ENCODE measurements at places on chromosomes 6 and 20.

DNA sequence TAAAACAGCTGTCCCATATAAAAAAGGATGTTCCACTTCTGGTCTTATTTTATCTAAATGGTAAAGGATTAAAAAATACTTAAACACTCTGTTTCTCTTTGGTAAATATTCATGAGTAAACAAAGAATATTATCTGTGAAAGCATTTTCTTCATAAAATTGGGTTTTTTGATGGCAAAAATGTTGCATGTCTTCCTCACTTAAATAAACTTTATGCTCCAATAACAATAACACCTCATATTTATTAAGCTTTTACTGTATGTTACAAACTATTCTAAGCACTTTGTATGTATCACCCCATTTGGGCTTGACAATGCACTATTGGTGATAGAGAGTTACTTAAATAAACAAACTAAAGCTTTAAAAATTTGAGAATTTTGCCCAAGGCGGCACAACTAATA lies 91.9 kb downstream of the PHIP start:
- no peak for DNase-seq

- no peak for DNase-seq
These were observed 260.6 kb downstream of the TPBG start for GRCh38 chr6:82624251-82624650.

- DNase-seq = no peak
These were observed 52.3 kb downstream of the EZR start for GRCh38 chr6:158766621-158767455.

GRCh38 chr6:10414756-10415616 lies at the start of gene TFAP2A:
TSS of gene TFAP2A (minus strand) at chr6:10415074. CDS start at chr6:10414991, 83 bp downstream.
- DNase-seq = no peak

- DNase-seq = no peak
These were observed 151.2 kb downstream of the EDN3 start for GRCh38 chr20:59451641-59452040.

- DNase-seq = no peak
These were observed 50.0 kb upstream of the NRSN1 start for GRCh38 chr6:24076011-24076410.

GRCh38 chr6:128482642-128483041 lies 37.8 kb downstream of the PTPRK start:
- DNase-seq = no peak

GRCh38 chr20:24657196-24657595 lies 187.8 kb downstream of the SYNDIG1 start:
- DNase-seq = no peak

Measured in GM12891 (cell line).